Chondrocyte (in vitro differentiated cells): ENCODE measurements at places on chromosomes 3 and 15. TPM values are rescaled to one million over a fixed set of nuclear protein-coding genes. Genes with fewer than 3 reads are reported as not detected.

- H3K4me1 ChIP-seq, result peaks cover 48% of the 10 kb centered on the region
- H3K36me3 ChIP-seq, result peaks cover 2% of the 10 kb centered on the region
Observed at GRCh38 chr3:147418808-147419701, 9.9 kb downstream of the ZIC1 start.

GRCh38 chr3:129837065-129837642, 56.4 kb downstream of the TMCC1 start:
- no peaks in the 10 kb centered on the region for H3K27me3 ChIP-seq
- DNase-seq, result no peak
- H3K27ac ChIP-seq, result no peak overlapping the region
- peaks cover 31% of the 10 kb centered on the region for H3K4me1 ChIP-seq
- peaks cover 6% of the 10 kb centered on the region for H3K36me3 ChIP-seq
- no peak overlapping the region for H3K4me3 ChIP-seq

DNA sequence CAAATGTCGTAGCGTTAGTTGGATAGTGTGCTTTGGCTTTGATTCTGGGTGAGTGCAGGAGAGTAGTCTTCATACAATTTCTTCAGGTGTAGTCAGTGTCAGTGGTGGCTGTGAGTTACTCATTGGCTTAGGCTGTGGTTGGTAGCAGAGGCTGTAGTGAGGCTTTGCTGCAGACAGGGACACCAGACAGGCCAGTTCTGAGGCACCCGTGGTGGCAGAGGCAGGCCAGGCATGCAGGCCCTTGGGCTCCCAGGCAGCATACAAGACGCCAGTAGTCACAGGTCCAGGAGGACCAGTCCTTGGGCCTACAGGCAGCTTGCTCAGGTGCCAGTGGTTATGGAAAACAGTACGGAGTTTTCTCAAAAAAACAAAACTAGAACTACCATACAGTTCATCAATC, 61.3 kb downstream of the DMXL2 start:
- no peaks in the 10 kb centered on the region for H3K27me3 ChIP-seq
- no peak overlapping the region for H3K4me3 ChIP-seq
- DNase-seq, result no peak
- H3K27ac ChIP-seq, result no peak overlapping the region

DNA sequence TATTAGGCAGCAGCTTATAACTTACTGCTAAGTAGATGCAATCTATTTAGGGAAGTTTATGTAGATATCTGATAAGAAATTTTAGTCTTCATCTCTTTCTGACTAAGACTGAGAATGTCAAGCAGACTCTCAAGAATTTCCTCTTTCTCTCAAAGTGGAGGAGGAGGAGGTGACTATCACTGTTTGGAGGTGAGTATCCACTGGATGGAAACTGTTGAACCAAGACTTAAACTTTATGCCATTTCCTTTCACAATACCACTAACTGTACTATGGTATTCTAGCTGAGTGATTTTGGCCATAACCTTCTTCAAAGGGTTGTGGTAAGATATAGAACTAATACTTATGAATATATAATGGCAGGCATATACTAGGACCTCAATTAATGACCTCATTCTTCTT, 64.6 kb downstream of the TPRG1 start:
- H3K4me1 ChIP-seq, result no peaks in the 10 kb centered on the region
- no peak for DNase-seq
- peaks cover 2% of the 10 kb centered on the region for H3K36me3 ChIP-seq
- H3K27me3 ChIP-seq, result peaks cover 8% of the 10 kb centered on the region

- DNase-seq, result no peak
- no peak overlapping the region for H3K27ac ChIP-seq
- H3K4me1 ChIP-seq, result peaks cover 6% of the 10 kb centered on the region
- H3K27me3 ChIP-seq, result no peaks in the 10 kb centered on the region
- no peaks in the 10 kb centered on the region for H3K36me3 ChIP-seq
Observed at GRCh38 chr3:32842987-32843386, 25.2 kb downstream of the TRIM71 start.

DNA sequence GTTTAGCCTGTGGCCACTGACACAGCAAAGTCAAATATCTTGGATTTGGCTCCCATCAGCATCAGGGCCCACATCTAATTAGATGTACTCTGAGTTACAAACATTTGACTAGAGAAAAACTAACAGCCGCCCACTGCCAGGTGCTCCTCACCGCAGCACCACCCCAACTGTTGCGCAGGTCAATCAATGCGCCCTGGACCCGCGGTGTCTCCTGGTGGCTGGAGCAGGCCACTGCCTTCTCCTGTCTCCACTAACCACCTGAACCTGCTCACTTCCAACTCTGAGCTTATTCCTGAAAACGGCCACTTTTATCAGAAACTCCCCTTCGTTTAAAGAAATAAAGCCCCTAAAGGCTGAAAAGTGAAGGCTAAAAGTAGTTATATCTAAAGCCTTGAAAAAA, 4.3 kb downstream of the RIOX2 start:
- H3K27ac ChIP-seq, result no peak overlapping the region
- H3K27me3 ChIP-seq, result no peaks in the 10 kb centered on the region
- H3K4me3 ChIP-seq, result no peak overlapping the region
- no peak for DNase-seq
- H3K36me3 ChIP-seq, result peaks cover 3% of the 10 kb centered on the region

GRCh38 chr3:100600181-100601042, 9.0 kb upstream of the ADGRG7 start:
- peaks cover 27% of the 10 kb centered on the region for H3K27me3 ChIP-seq
- peaks cover 17% of the 10 kb centered on the region for H3K4me1 ChIP-seq
- H3K27ac ChIP-seq, result no peak overlapping the region
- no peak for DNase-seq
- H3K36me3 ChIP-seq, result peaks cover 11% of the 10 kb centered on the region

GRCh38 chr3:59802045-59802444, 752.2 kb upstream of the CFAP20DC start:
- H3K27ac ChIP-seq, result no peak overlapping the region
- no peak for DNase-seq
- no peaks in the 10 kb centered on the region for H3K36me3 ChIP-seq

DNA sequence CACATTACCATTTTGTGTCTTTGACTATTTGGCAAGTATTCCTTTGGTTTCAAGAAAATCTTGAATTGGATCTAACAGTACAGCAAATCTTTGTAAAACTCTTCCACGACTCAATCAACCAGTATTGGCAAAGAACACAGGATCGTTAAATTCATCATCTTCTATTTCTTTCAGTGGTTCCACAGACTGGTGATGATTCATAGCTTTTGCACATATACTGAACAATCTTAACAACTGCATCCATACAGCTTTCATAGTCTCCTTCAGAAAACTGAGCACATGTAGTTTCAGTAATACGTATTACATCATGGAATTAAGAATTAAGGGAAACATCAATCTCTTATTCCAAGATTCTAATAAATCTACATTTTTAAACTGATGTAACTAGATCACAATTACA, 91.6 kb upstream of the LIPC start:
- H3K4me1 ChIP-seq, result peaks cover 4% of the 10 kb centered on the region
- H3K36me3 ChIP-seq, result no peaks in the 10 kb centered on the region
- no peak overlapping the region for H3K4me3 ChIP-seq
- no peak overlapping the region for H3K27ac ChIP-seq

DNA sequence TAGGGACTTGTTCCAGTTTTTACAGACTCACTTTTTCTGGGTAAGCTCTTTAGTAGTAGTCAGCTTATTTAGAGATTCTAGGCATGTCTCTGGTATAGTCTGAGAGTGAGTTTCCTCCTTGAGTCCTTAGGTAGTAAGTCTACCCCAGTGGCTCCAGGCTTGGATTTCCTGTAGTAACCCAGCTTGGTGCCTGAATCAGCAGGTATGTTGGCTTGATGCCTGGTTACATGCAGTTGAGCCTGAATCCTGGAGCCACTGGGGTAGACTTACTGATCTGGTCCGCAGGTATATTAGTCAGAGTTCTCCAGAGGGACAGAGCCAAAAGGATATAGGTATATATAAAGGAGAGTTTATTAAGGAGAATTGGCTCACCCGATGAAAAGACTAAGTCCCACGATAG, 85.8 kb upstream of the RBMS3 start:
- no peak overlapping the region for H3K27ac ChIP-seq
- H3K4me3 ChIP-seq, result no peak overlapping the region
- DNase-seq, result no peak
- H3K27me3 ChIP-seq, result no peaks in the 10 kb centered on the region

- H3K27ac ChIP-seq, result no peak overlapping the region
- no peaks in the 10 kb centered on the region for H3K27me3 ChIP-seq
- no peak for DNase-seq
- H3K36me3 ChIP-seq, result peaks cover 4% of the 10 kb centered on the region
- H3K4me1 ChIP-seq, result no peaks in the 10 kb centered on the region
- H3K4me3 ChIP-seq, result no peak overlapping the region
Observed at GRCh38 chr3:100412912-100413590, 11.7 kb downstream of the LNP1 start.

GRCh38 chr3:58622436-58622835, 44.1 kb downstream of the FAM3D start:
- H3K27me3 ChIP-seq, result peaks cover 3% of the 10 kb centered on the region
- H3K4me1 ChIP-seq, result peaks cover 12% of the 10 kb centered on the region
- H3K27ac ChIP-seq, result no peak overlapping the region
- no peaks in the 10 kb centered on the region for H3K36me3 ChIP-seq

DNA sequence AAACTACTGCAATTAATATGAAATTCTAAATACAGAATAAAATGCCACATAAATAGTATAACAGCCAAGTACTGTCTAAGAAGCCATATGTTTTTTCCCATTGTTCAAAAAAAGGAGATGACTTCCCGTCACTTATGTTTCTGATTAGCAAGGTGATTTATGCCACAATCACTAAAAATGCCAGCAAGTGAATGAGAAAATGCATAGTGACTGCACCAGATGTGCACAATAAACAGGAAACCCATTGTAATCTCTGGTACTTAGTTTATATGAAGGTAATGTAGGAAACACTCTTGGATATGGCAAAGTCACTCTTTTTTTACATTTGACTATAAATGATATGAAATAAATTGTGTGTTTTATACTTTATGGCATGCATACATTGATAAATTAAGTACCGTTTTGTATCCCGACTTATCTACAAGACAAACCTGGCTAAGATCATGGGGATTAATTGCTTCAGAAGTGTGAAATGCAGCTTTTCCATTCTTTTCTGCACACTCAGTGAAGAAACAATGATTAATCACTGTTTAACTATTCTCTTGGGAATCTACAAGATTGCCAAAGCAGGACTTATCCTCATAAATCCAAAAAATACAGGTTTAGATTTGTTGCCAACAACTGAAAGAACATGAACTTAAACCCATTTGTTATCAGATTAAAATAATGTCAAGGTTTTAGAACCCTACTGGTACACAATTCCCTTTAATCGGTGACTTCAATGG, 164.5 kb downstream of the TBC1D5 start:
- H3K4me1 ChIP-seq, result peaks cover 9% of the 10 kb centered on the region
- no peaks in the 10 kb centered on the region for H3K36me3 ChIP-seq
- no peak for DNase-seq
- H3K4me3 ChIP-seq, result no peak overlapping the region

GRCh38 chr3:99721633-99722007, 83.2 kb downstream of the COL8A1 start:
- H3K27me3 ChIP-seq, result no peaks in the 10 kb centered on the region
- peaks cover 79% of the 10 kb centered on the region for H3K4me1 ChIP-seq
- no peak for DNase-seq

DNA sequence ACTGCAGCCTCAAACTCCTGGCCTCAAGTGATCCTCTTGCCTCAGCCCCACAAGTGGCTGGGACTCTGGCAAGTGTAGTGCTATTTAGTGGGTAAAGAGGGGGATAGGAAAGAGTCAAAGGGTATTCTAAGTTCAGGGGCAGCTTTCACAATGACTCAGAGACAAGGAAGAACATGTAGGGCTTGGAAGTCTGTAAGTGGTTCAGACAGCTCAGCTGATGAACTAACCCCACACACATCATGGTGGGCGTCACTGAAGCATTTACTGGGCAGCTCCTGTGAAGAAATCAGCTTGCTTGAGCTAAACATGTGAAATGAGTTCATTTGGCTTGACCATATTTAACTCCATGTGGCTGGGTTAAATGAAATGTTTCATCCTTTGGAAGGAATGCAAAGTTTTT, 34.6 kb upstream of the THSD4 start:
- peaks cover 10% of the 10 kb centered on the region for H3K4me1 ChIP-seq
- DNase-seq, result no peak
- H3K36me3 ChIP-seq, result peaks cover 2% of the 10 kb centered on the region

DNA sequence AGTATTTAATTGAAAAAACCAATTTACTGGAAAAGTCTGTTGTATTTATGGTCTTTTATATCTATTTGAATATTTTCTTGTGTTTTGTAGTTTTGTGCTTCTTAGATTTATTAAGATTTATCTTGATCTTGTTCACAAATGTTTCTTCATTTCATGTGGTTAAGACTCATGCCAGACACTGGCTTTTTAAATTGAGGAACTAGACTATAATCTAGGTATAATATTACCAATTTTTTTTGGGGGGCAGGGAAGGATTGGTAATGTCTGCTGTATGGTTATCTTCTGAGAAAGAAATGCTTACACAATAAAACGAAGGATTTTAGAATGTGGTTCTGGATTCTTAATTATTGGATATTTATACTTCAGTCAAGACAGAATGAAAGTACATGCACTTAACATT, 24.9 kb downstream of the AP4E1 start:
- no peak overlapping the region for H3K27ac ChIP-seq
- H3K36me3 ChIP-seq, result peaks cover 21% of the 10 kb centered on the region
- DNase-seq, result no peak
- H3K4me1 ChIP-seq, result no peaks in the 10 kb centered on the region
- H3K27me3 ChIP-seq, result no peaks in the 10 kb centered on the region
- no peak overlapping the region for H3K4me3 ChIP-seq

- no peak for DNase-seq
- H3K27me3 ChIP-seq, result no peaks in the 10 kb centered on the region
- no peak overlapping the region for H3K27ac ChIP-seq
- no peaks in the 10 kb centered on the region for H3K36me3 ChIP-seq
- no peak overlapping the region for H3K4me3 ChIP-seq
- peaks cover 17% of the 10 kb centered on the region for H3K4me1 ChIP-seq
Observed at GRCh38 chr15:40787991-40788390, 18.2 kb downstream of the C15orf62 start.

GRCh38 chr3:30711151-30711550, 104.8 kb downstream of the TGFBR2 start:
- no peak overlapping the region for H3K27ac ChIP-seq
- H3K27me3 ChIP-seq, result no peaks in the 10 kb centered on the region
- no peaks in the 10 kb centered on the region for H3K4me1 ChIP-seq
- H3K36me3 ChIP-seq, result no peaks in the 10 kb centered on the region
- no peak for DNase-seq

KNG1 gene
- total RNA-seq, result not detected in 3 replicates

CCR1 gene
- total RNA-seq, result not detected in 3 replicates

PGBD4 gene
- total RNA-seq, result 1.6 to 1.8 TPM (median 1.6 TPM) in 3 replicates

SLC12A1 gene
- not detected in 3 replicates for total RNA-seq

MAP6D1 gene
- total RNA-seq, result 3.9 to 8.3 TPM (median 7.9 TPM) in 3 replicates

PRRT3 gene
- total RNA-seq, result 3.9 to 7.6 TPM (median 3.9 TPM) in 3 replicates

TPRA1 gene
- total RNA-seq, result 32.5 to 40.3 TPM (median 37.2 TPM) in 3 replicates

ZNF609 gene
- 24.1 to 27.2 TPM (median 24.2 TPM) in 3 replicates for total RNA-seq

WDR48 gene
- total RNA-seq, result 23.2 to 35.6 TPM (median 31.8 TPM) in 3 replicates

FOXB1 gene
- not detected in 3 replicates for total RNA-seq

SCN10A gene
- not detected in 3 replicates for total RNA-seq
